ENCODE measurements at places on chromosomes 2 and 18. TPM values are rescaled to one million over a fixed set of nuclear protein-coding genes. Genes with fewer than 3 reads are reported as not detected.

Gene SERPINB4
- total RNA-seq = not detected

Gene ASPRV1
- 1.6 TPM for total RNA-seq

Gene POMC
- 4.2 TPM for total RNA-seq

Gene ZCCHC2
- 7.8 TPM for total RNA-seq

Gene KCTD18
- 11.5 TPM for total RNA-seq

Gene TUBB8B
- total RNA-seq = not detected

Gene IGFBP2
- 99.7 TPM for total RNA-seq

Gene PSMA8
- not detected for total RNA-seq

Gene CDH2
- total RNA-seq = 4.7 TPM

Gene C1QL2
- not detected for total RNA-seq

Gene IAH1
- total RNA-seq = 57.9 TPM

Gene TAF4B
- total RNA-seq = 3.7 TPM

Gene FAP
- 70.5 TPM for total RNA-seq

Gene TTC27
- total RNA-seq = 23.5 TPM

Gene PEX13
- 24.0 TPM for total RNA-seq

Gene GAD1
- 0.52 TPM for total RNA-seq

Gene GPBAR1
- total RNA-seq = 1.0 TPM

Gene PRKAG3
- 9.9 TPM for total RNA-seq

Gene TIMM21
- total RNA-seq = 19.8 TPM

Gene RAB31
- 16.7 TPM for total RNA-seq

Gene CDCA7
- total RNA-seq = 9.9 TPM

Gene NGEF
- 2.6 TPM for total RNA-seq

Gene MMADHC
- total RNA-seq = 150 TPM

Gene ALPG
- total RNA-seq = not detected

Gene ALPI
- not detected for total RNA-seq

Gene STAT4
- 2.6 TPM for total RNA-seq

Gene FARSB
- 18.8 TPM for total RNA-seq

Gene PAX8
- not detected for total RNA-seq

Data from skeletal muscle tissue (tissue), 5 donors.